NCI-H526 treated with DMSO at 0.1 percent for 48 hours (cell line): ENCODE measurements at places on chromosomes 1 and 21.

GRCh38 chr1:202689493-202690342, 20.5 kb downstream of the SYT2 start:
- DNase-seq = no peak

DNA sequence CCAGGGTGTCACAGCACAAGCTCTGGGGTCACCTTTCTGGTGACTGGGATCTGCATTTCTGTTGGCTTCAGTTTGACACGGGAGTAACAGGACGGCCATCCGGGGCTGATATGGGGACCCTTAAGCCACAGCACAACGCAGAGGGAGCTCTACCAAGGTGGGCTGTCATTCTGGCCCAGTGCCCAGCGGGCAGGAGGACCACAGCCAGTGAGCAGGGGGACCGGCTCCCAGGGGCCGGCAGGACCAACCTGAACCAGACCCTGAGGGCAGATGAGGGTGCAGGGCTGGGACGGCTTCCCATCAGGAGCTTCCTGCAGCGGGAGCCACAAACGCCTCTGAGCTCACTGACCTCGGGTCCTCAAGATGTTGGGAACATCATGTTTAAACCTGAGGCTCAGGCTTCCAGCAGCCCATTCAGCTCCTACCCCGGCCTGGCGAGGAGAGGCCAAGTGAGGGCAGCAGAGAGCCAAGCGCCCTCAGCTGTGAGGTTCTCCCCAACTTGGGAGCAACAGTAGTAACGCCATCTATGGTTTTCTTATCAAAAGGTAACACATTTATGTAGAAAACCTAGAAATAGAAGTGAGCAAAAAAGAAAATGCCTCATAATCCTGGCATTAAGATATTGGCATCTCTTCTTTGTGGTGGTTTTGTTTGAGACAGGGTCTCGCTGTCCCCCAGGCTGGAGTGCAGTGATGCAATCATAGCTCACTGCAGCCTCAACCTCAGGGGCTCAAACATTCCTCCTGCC, 26.8 kb downstream of the TMEM201 start:
- DNase-seq = no peak

DNA sequence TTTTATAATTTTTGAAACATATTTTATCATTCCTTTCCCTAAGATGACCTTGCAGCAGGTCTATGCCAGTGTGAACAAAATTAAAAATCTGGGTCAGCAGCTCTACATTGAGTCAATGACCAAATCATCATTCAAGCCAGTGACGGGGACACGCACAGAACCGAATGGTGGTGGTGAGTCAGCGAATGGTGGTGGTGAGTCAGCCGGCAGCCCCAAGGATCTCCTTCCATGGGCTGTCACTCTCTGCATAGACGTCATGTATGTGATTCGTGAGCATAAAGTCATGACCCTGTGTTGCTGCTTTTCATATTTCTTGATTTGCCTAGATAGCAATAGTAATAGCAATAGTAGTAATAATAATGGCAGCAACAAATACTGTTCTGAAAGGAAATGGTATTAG, 26.3 kb downstream of the PER3 start:
- DNase-seq = no peak

DNA sequence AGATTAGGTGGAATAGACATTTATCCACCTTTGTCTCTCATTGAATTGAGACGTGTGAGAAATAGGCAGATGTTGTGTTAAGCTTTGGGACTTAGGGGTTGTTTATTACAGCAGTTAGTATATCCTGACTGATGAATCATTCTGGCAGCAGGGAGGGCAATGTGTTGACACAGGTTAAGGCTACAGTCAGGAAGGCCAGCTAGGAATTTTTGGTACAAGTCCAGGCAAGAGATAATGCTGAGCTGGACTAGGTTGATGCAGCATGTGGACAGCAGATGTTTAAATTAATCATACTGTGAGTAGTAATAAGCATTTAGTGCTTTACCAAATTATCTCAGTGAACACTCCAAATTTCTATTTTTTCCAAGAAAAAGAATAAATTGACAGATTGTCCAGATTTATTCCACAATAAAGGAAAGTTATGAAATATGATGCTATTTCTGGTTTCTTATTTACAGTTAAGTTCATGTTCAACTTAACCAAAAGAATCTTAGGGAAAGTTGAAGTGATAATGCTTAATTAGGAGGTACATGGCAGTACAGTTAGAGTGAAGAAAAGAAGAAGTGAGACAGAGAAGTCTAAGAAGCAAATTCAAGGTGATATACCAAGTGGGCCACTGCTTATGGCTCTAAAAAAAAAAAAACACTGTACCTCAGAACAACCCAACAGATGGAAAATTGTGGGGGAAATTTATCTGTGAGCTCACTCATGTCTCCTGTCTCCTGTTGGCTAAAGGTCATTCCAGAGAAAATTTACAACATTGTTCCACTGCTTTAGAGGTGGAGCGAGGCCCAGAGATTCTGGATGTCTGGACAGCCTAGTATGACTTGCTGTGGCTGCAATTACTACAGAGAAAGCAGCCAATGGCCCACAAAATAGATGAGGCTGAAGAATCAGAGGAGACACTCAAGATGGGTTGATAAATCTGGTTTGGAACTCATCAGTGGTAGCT, 102.7 kb upstream of the C21orf91 start:
- DNase-seq = no peak

GRCh38 chr21:38284216-38284615, 27.4 kb downstream of the KCNJ15 start:
- DNase-seq = no peak

DNA sequence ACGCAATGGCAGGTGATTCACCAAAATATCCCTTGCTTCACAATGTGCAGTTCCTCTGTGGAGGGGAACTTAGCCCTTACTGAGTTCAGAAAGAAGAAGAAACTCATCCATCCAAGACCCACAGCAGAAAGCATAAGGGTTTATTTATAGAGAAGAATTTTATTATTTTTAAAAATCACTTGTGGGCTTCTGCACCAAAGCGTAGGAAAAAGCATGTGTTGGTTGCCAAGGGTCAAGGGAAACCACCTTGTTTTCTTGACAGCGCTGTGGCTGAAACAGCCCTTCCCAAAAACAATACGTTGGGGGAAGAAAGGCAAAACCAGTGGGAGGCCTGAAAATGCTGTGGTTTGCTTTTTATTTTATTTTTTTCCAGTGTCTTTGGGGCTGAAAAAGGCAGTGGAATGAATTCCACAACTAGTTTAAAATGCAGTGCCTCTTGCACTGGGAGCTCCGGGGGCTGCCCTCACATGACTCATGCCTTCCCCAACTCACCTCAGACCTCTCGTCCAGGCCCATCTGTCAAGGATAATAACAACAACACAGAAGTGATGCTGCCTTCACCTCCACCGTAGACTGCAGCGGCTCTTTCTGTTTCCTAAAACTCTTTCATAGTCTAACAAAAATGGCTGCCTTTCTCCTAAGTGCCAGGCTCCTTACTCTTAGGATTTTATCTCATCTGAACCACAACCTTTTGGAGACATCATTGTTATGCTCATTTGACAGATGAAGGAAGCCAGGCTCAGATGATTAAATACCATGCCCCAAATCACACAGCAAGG, 224.2 kb upstream of the JUN start:
- DNase-seq = no peak

GRCh38 chr1:30684259-30684658, 39.1 kb downstream of the MATN1 start:
- no peak for DNase-seq

DNA sequence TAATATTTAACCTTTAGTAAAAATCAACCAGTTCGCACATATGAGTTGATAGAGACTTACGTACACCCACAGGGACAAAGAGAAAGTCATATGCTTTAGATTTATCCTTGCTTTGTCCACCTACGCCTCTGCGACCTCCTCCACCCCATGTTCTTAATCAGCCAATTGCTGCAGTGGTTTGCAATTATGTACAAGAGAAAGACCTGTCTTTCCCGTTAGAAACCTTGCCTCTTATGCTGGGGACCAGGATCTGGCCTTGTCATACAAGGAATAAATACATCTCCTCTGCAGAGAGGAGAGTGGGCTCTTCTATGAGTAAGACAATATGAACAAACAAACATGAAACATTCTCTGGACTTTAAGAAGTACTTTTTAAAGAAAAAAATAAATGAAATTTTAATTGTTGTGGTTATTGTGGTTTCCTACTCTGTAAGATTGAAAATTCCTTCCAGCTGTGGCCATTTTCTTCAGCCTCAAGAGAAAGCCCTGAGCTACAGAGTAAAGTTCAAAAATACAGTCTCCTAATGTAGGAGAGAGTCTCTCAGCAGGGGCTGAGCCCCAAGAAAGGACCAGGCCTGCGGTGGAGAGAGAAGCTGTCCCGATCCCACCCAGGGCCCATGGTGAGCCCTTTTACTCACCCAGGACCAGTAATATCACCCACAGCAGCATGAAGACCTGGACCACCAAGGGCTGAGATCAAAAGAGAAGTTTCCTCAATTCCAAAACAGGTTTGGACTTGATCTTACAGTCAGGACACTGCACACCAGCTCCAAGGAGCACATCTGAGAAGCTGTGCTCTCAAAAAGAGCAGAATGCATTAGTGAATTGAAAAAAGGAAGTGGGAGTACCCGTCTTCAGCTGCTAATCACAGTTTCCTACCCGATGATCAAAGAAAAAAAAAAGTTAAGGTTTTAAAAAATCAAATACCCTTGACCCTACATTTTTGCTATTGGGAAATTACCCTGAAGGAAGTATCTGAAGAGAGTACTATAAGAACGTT, at the start of gene FCRL5:
Gene FCRL5 (minus strand): TSS at position 822 of the 1,000 bp plus-strand sequence. CDS start 153 bp downstream, at position 669.
- no peak for DNase-seq

DNA sequence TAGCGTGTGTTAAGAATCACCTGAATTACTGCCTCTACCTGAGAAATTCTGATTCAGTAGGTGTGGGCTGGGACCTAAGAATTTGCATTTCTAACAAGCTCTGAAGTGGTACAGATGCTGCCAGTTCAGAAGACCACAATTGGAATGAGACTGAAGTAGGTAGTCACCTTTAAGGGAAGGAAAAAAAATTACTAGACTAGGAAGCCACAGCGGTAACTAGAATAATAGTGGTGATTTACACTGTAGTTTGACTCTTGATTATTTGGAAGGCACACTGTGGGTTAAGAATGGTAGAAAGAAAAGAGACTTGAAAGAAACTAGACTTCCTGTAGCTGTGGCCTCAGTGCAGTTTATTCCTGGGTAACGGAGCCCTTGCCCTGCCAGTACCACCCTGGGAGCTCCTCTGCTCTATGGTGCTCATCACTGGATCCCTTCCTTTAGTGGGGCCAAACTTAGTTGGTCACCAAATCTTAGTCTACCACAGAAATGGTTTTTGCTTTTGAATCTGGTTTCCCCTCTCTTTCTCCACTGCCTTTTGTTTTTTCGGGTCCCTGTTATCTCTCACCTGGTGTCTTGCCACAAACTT, 43.6 kb downstream of the ARID1A start:
- DNase-seq = no peak

DNA sequence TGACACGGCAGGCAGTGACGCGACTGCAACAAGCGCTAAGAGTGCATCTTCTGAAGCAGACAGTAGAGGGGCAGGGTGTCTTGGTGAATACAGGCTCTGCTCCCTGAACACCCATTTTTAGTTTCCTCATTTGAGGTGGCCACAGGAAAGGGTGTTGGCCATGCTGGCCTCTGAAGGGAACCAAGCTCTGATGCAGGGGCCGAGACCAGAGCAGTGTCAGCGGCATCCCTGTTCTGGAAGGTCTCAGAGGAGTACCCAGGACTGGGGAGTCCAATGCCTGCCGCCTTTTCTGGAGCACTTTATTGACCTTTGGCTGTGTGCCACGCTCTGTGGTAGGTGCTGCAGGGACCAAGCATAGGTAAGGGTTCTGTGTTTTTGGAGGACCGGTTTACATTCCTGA, 100.4 kb downstream of the KCNJ6 start:
- no peak for DNase-seq

DNA sequence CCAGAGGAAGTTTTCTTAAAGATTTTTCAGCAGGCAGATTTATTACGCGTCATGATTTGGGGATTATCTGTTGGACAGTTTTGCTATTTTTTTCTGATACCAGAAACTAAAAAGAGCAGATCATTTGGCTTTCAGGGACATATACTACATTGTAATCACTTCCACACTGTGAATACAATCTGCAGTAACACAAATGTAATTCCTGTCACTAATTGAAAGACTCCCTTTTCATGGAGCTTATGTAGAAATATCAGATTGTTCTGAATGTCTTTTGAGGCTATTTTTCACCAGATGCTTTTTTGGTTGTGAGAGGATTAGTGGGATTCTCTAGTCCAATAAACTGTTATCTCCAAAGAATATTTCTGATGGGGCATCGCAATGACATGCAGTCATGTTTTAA, 464.2 kb downstream of the DISC1 start:
- DNase-seq = no peak

DNA sequence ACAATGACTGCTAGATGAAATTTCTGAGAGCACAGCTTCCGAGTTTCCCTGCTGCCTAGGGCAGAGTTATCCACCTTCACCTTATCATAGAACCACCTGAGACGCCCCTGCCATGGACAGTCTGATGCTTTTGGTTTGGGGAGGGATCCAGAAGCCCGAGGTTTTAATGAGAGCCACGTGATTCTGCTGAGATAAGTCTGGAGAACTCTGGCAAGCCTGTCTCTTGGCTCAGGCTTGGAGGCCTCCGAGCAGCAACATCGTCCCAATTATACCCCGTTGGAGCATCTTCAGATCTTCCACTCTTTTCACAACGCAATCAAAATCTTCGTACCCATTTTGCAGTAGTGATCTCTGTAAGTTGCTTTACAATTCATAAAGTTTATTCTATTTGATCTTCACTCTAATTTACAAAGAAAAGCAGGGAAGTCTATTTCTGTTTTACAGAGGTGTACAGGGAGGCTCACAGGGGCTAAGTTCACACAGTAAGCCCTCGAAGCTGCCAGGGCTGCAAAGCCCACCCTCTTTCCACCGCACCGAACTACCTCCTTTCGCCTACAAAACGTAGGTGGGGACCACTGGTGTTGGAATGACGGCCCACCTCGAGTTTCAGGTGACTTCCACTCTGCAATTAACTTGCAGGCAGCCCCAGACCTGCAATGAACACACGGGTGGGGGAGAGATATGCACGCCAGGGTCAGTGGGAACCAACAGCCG, 513 bp upstream of the HHAT start:
- DNase-seq = no peak

DNA sequence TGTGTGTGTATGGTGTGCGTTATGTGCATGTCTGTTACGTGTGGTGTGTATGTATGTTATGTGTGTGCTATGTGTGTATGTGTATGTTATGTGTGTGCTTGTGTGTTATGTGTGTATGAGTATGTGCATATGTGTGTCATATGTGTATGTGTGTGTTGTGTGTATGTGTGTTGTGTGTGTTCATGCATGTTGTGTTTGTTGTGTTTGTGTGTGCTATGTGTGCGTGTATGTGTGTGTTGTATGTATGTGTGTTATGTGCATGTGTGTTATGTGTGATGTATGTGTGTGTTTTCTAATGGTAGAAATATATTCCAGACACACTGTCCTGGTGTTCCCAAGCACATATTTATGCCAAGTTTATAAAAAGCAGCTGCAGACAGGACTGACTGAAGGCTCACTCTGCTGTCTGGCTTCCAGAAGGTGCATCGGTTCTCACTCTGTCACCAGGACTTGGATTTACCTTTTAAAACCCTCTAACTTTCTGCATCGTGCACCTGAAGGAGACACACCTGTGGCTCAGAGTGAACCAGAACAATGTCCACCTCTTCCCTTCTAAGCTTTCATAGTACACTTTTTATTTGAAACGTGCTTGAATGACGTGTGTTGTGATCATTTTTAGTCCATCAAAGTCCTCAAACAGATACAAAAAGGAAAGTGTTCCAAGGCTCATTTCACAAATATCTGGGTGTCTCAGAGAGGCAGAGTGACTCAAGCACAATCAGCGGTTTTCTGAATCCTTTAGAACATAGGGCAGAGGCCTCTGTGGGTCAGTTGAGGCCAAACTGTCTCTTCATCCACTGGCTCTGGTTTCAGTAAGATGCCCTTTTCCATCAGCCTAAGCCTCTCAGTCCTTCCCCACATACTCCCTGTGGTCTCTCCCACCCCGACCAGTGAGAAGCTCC, 49.9 kb downstream of the TOMM20 start:
- no peak for DNase-seq

- DNase-seq = no peak
Measured at GRCh38 chr21:39952265-39952664, 85.0 kb downstream of the PCP4 start.
